Upper lobe of right lung (tissue), 1 donor: ENCODE measurements at places on chromosomes 6 and 20. TPM values are rescaled to one million over a fixed set of nuclear protein-coding genes. Genes with fewer than 3 reads are reported as not detected.

MRPS10 gene
- total RNA-seq: 24.8 TPM

KCNB1 gene
- total RNA-seq: 0.41 TPM

GRCh38 chr20:1005452-1006027 lies 3.4 kb upstream of the RSPO4 start:
- no peak overlapping the region for H3K4me3 ChIP-seq
- H3K4me1 ChIP-seq: no peaks in the 10 kb centered on the region
- peak; percentile 39 for DNase-seq
- peaks cover 40% of the 10 kb centered on the region for H3K27me3 ChIP-seq
- no peak overlapping the region for H3K27ac ChIP-seq

- H3K27me3 ChIP-seq: no peaks in the 10 kb centered on the region
- no peak overlapping the region for H3K4me3 ChIP-seq
- no peak overlapping the region for H3K27ac ChIP-seq
- no peaks in the 10 kb centered on the region for H3K4me1 ChIP-seq
- H3K36me3 ChIP-seq: no peaks in the 10 kb centered on the region
Observed at GRCh38 chr6:134634966-134635365, 314.9 kb downstream of the ALDH8A1 start.

GRCh38 chr6:52392944-52393343 lies 27.2 kb upstream of the EFHC1 start:
- H3K27ac ChIP-seq: no peak overlapping the region
- no peaks in the 10 kb centered on the region for H3K27me3 ChIP-seq
- H3K4me3 ChIP-seq: no peak overlapping the region
- peaks cover 12% of the 10 kb centered on the region for H3K4me1 ChIP-seq
- no peaks in the 10 kb centered on the region for H3K36me3 ChIP-seq
- DNase-seq: no peak

DNA sequence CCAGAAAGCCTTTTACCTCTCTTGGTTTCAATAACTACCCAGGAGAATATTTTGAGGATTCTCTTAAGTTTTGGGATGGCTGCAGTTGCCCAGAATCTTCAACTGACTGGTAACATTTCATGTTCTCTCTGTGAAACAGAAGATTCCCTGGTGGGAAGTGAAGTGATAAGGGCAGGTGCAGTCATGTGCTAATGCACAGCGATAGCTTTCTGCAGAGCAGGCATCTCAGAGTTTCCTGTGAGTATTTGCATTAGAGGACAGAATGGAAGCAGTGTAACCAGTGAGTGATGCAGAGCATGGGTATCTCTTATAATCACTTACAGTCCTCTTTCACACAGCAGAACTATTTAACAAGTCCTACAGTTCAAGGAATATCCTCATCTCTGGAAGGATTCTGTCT lies 76.1 kb downstream of the HCRTR2 start:
- H3K4me1 ChIP-seq: no peaks in the 10 kb centered on the region
- H3K27ac ChIP-seq: no peak overlapping the region
- DNase-seq: no peak
